ENCODE measurements at places on chromosomes 5 and 9.

GRCh38 chr9:17219261-17219660 is 84.4 kb downstream of the CNTLN start:
- DNase-seq, result peak; percentile 8

DNA sequence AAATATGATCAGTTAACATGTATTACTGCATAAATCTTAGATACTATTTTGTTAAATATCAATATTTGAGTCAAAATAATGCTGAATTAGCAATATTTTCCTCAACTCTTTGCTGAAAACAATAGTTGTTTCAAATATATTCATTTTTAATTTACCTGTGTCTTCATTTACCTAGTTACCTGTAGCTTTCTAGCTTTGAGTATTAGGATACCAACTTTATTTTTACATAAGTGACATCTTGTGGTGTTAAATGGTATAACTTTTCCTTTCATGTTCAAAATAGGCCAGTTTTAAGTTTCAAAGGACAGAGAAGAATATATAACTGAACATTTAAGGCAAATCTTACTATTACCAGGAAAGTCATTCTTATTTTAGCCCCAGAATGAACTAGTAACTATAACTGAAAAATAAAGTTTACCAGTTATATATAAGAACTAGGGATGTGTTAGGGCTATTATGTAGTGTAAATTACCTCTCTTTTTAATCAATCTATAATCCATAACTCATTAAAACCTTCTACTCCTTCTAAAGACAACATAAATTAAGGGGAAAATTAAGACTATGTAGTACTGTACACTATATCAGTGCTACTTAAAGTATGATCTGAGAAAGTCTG is 25.3 kb downstream of the AP3B1 start:
- DNase-seq, result peak; percentile 34

DNA sequence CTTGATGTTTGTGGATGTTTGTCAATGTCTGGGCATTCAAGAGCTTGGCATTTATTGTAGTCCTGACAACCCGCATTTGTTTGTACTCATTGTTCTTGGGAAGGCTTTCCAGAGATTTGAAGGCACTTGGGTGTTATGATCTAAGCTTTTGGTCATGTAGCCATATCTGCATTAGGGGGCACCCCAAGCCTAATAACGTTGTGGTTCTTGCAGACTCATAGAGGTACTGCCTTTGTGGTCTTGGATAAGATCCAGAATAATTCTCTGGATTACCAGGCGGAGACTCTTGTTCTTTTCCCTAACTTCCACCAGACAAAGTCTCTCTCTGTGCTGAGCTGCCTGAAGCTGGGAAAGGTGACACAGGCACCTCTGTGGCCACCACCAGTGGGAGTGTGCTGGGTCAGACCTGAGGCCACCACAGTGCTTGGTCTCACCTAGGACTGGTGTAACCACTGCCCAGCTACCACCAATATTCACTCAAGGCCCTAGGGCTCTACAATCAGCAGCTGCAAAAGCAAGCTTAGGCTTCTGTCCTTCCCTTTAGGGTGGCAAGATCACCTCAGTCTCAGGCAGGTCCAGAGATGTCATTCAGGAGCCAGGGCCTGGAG is 144.4 kb upstream of the TAS2R1 start:
- peak; percentile 75 for DNase-seq

DNA sequence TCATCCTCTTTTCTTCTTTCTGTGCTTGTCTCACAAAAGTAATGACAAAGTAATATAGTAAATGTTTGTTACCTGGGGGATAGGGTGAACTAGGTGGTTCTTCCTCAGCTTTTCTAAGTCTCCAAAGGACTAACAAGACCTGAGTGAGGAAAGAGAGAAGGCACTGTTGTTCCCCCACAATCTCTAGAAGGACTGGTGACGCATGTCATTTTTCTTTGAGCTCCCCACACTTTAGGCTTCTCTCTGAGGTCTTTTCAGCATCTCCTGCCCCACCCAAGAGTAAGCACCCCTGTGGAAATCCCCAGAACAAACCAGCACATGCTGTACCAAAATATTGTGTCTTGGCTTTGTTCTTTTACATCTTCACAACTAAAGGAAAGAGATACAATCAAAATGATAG is 2.4 kb upstream of the IL7R start:
- DNase-seq, result no peak

GRCh38 chr5:81604193-81604592 is 146.7 kb downstream of the SSBP2 start:
- no peak for DNase-seq

DNA sequence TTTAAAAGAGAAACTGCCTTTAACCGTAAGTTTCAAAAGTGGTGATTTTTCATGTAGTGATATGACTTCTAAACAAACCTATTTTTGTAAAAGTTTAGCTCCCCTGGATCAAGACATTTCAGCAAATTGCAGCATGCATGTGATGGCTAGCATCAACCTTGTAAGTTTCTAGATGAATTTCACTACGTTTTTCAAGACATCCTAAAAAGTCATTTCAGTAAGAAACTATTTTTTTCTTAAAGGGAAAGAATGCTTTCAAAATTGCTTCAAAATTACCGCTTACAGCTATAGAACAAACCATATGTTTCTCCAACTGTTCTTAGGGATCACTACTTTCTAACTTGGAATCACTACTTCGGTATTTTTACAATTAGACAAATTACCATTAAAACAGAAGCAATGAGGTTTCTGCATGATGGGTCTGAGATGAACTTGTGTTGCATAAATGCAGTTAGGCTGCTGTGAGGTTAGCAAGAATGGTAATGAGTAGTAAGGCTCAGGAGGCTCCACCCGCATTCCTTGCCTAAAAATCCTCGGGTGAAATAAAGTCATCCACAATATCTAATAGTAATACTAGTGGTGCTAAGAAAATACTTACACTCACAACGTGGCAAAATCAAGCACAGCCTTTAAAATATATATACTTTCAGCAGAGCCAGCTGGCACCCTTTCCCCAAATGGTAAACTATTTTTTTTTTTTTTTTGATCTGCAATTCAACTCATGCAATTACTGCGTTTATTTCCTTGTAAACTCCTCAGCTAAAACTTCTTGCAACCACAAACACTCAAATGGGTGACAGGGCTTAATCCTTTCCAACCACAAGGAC is 53.8 kb downstream of the CDC14B start:
- no peak for DNase-seq

GRCh38 chr5:105903069-105903468 is 1767.7 kb downstream of the EFNA5 start:
- no peak for DNase-seq

DNA sequence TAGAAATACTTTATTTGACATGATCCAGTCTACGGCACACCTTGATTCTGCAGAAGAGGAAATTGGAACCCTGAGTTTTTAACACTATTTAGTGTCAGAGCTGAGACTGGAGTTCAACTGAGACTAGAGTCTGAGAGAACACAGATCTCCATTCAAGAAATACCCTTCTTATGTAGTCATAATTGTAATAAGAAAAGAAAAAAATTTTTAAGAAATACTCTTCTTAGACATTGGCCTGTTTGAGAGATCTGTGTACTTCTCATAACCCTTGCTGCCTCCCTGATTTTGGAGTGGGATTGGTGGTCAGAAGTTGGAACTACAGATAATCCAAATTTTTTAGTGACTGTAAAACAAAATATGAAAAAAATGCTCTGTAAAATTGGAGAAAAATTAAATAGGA is 253.4 kb downstream of the ARRDC3 start:
- DNase-seq, result no peak

DNA sequence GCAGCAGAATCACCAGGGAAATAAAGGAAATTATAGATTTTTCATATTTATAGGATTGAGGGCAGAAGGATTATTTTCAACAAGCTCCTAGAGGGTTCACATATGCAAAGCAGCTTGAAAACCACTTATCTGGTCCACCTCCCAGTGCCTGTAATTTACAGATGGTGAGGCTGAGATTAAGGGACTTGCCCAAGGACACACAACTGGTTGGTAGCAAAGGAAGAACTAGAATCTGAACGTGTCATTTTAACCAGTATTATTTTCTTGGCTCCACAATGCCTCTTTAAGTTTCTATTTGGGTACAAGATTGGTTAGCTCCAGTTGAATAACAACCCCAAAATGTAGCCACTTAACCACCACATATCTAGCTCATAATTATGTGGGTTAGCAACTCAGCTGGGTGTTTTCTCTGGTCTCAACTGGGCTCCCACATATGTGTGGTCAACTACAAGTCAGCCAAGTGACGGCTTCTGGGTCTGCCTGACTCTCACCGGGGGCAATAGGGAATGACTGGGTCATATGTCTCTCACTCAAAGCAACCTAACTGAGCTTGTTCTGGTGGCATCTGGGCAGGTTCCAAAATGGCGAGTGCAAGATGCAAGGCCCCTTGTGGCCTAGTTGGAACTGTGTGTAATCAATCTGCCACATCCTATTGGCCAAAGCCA is 127.7 kb downstream of the ZDHHC21 start:
- DNase-seq, result no peak

DNA sequence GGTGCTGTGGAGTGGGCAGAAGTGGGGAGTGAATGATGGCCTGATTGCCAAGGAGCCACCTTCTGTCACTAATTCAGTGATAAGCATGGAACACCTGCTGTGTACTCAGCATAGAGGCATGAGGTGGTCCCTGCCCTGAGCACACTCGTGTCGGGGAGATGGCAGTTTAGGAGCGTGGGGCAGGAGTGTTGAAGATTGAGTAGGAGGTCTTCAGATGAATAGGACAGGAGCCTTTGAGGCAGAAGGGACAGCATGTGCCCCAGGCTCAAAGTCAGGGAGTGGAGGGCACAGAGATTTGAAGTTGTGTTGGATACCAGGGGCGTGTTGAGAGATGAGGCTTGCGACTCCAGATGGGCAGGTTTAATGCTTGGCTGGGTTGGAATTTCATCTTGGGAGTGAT is 55.0 kb downstream of the ZNF618 start:
- DNase-seq, result no peak

DNA sequence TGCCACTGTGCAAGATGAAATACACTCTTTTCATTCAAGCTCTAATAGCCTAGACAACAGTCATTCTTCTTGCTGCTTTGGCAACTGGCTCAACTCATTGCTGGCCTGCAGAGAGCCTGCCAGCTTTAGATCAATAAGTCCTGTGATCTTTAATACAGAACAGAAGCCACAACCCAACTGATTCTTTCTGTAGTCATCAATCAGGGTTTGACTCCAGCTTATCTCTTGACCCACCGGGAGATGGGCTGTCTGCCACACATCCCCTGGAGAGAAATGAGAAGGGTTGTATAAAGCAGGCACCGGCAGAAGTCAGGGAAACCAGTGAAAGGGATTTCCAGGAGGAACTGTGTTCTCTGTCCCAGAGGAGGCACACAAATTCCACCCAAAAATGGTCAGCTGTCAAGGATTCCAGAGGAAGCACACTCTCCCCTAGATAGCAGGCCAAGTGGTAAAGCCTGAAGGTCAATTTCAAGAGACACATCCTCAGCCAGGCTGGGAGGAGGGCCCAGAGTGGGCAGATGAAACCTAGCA is 24.5 kb downstream of the LHFPL2 start:
- no peak for DNase-seq

DNA sequence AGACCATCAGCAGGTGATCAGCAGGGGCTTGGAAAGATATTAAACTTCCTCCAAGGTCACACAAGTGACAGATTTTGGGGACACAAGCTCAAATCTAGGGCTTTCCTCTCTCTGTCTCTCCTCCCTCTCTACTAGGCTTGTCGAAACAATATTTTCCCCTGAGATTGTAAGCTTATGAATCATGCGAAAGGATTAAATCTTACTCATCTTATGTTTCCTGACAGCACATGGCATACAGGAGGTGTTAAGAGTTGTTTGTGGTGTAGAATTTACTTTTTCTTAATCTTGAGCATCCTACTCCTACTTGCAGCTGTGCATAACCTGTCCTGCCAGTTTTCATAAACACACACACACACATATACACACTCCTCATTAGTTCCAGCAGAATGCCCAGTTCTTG is 186.3 kb downstream of the MARCHF11 start:
- peak; percentile 62 for DNase-seq

DNA sequence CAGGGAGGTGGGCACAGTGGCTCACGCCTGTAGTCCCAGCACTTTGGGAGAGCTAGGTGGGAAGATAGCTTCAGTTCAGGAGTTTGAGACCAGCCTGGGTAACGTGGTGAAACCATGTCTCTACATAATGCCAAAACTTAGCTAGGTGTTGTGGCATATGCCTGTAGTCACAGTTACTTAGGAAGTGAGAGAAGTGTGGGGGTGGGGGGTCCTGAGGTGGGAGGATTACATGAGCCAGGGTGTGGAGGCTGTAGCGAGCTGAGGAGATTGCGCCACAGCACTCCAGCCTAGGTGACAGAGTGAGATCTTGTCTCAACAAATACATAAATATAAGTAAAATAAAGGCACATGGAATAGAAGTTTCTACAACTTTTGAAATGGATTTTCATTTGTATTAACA is 23.1 kb downstream of the VCAN start:
- no peak for DNase-seq

GRCh38 chr9:133734590-133735414 is 3.4 kb downstream of the SARDH start:
- DNase-seq, result no peak

- DNase-seq, result no peak
These were observed 31.0 kb upstream of the PHF24 start for GRCh38 chr9:34927061-34927460.

DNA sequence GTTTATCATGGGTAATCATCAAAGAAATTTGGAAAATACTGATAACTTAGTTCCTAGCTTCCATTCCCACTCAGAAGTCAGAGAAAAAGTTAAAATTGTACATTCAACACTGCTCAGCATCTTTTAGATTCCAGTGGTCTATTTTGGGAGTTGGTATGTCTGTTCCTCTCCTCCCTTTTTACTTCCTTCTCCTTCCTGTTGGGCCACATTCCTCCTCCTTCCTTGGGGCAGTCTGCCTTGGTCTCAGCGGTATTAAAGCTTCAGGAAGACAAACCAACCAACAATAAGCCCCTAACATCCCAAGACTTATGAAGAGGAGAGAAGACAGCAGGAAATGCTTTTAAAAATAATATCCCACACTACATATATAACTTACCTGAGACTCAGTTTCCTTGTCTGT is 49.9 kb upstream of the SSBP2 start:
- DNase-seq, result peak; percentile 10

DNA sequence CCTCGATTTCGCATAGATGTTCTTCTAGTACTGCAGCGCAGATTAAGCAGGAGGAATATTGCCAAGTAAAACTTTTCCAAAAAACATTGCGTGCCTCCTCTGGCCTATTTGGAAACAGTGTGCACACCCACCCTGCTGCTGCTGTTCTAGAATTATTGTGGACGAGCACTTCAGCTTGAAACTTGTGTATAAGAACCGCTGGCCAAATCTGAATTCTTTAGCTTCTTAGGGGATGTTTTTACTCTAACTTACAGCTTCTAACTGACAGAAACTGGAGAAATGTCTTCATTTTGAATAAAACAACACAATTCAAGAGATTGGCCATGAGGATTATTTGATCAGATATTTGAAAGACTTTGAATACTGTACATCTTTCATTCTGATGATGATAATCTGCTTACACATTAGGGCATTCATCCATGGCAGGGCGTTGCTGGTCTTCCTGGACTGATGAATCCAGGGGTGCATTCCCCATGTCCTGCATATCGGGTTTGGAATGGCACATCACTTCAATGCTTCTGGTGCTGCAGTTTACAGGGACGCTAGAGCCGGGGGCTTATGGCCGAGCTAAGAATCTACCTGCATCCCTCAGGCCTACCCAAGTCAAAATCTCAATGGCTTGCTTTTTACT is 6.5 kb downstream of the ADAMTS16 start:
- DNase-seq, result no peak
